ENCODE measurements at places on chromosomes 11 and 22.
A peak's percentile ranks its signal among the peaks of the same experiment; 100 is the strongest.

DNA sequence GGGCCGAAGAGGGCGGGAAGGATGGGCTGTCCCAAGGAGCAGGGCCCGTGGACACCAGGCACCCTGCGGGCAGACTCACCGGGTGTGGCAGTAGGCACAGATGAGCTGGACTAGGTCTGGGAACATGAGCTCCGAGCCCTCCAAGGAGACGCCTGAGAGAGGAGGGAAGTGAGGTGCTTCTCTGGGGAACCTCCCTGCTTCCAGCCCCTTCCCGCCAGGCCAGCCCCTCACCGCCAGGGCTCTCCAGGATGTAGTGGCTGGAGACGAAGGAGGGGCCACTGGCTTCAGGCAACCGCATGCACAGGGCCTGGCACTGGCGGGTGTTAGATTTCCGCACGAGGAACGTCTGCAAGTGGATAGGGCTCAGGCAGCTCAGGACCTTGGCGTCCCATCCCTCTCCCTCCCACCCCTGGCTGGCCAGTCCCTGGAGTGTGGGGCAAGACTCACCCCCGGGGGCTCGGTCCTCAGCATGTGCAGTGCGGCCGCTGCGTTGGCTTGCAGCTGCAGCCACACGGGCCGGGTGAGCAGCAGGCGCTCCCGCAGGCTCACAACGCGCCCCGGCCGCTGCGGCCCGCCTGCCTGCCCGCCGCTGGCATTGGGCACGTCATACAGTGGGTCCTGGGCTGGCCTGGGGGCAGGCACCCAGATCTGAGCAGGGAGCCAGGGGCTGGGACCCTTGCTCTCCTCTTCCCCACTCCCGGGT lies 552 bp downstream of the RIN1 start:
- peak; percentile 81 for DNase-seq

DNA sequence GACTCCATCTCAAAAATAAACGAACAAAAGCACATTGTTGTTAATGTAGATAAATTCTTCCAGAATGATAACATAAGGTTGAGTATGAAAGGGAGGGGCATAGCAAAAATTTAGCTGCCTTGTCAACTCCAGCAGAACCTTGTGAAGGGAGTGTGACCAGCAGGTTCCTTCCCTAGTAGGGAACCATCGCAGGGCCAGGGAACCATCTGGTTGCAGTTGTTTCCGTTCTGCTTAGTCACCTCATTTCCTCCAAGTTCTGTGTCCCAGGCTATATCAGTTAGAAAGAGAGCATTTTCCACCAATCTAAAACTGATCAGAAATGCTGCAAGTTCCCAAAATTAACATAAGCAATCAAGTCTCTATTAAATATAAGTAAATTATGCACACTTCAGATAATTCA lies 126.7 kb upstream of the BLID start:
- DNase-seq, result peak; percentile 8

DNA sequence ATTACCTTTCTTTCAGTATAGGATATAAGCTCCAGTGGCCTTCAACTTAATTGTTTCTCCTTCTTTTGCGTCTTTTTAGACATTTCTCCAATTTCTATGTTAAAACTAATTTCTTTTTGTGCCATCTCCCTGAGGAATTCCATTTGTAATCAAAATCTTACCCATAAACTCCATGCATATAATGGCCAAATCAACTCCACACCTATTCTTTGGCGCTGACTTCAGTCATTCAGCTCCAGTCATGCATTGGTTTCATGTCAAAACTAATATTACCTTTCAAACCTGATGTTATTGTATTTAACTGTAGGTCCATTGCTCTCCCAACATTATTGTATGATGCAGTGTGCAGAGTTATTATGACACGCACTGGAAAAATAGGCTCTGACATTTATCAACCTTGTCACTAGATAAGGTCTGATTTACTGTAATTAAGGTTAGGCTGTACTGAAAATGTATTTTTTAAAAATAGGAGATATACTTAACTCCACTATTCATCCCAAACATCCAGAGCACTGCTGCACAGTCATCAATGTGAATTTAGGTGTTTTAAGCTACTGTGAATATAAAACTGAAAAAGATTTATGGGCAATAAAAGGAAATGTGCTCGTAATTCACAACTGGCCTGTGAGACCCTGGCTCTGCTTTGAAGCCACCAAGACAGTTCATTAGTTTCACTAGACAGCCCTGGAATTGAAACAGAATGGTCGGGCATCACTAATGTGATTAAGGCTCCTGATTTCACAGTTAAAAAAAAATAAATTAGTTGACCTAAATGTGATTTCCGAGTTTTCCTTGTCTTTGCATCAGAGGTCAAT lies 180.6 kb upstream of the GRIA4 start:
- DNase-seq, result no peak

GRCh38 chr11:69027704-69028372 lies 14.8 kb upstream of the MRGPRF start:
- DNase-seq, result no peak

- peak; percentile 75 for DNase-seq
These were observed 5.4 kb upstream of the MAPK8IP1 start for GRCh38 chr11:45879803-45880686.

DNA sequence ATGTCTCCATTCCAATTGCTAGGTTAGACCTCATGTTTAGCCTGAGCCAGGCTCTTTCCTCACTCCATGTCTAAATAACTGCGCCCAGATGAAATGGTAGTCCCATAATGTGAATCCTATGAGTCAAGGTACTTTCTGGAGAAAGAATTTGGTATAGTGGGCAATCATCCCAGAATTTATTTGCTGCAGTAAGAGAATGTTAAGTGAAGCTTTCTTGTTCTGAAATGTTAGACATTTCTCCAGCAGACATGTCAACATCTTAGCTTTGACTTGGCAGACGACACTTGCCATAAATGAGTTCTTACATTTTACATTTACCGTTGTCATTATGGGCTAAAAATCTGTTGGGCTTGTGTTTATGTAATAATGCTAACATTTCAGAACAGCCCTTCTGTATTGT lies 165.2 kb downstream of the PGR start:
- peak; percentile 2 for DNase-seq

- peak; percentile 64 for DNase-seq
These were observed 790 bp downstream of the RAB1B start for GRCh38 chr11:66268952-66269905.

- peak; percentile 52 for DNase-seq
These were observed 193.5 kb upstream of the PITPNB start for GRCh38 chr22:28112548-28113043.

DNA sequence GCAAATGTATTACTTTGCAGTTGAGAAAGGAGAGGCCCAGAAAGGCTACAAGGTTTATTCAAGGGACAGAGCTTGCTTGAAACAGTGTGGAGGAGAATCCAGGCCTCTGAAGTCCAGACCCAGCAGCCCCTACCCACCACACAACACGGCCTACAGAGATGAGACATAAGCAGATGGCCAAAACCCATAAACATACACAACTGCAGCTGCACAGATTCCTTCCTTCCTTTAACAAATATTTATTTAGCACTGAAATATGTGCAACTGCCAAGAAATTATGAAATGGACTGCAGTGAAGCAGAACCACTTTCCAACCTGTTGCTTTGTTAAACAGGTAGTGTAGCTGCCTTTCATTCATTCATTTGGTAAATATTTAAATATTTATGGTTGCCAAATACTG lies 122.3 kb downstream of the SPATA19 start:
- no peak for DNase-seq

DNA sequence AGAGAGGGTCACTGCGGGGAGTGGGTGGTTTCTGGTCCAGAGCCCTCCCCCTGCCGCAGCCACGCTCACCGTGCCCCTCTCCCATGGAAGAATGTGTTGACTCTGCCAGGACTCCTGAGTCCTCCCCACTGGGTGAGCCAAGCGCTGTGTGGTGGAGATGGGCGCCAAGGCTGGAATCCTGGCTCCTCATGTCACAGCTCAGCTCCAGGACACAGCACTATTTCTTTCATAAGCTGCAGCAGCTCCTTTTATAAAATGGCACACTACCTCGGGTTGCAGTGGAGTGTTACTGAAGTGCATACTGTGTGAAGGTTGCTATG lies 83.9 kb downstream of the FEZ1 start:
- DNase-seq, result no peak

DNA sequence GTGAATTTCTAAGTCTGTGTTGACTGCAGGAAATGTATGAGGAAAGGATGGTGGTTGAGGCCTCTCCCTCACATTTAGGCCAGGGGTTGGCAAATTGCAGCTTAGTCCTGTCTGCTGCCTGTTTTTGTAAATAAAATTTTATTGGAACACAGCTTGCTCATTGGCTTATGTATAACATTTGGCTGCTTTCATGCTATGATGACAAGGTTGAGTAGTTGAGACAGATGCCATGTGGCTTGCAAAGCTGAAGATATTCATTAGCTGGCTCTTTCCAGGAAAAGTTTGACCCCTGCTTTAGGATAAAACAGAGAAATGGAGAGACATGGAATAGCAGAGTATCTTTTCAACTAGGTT lies 46.2 kb downstream of the BCR start:
- DNase-seq, result no peak

- DNase-seq, result no peak
These were observed 8.5 kb upstream of the PYGM start for GRCh38 chr11:64768300-64768694.

DNA sequence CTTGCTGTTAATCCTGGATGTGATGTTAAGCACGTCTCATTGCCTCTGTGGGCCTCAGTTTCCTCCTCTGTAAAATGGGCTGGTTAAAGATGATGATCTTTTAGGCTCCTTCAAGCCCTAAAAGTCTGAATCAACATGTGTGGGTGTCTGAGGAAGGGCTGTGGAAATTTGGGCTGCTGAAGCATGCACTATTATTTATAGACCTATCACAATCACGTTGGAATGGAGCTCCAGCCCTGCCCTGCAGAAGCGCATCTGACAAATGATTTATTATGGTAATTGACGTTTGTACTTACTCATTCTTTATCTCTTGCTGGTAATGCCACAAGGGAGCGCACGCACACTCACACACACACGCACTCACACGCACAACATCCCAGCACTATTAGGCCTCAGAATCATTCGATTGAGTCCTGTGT lies 20.4 kb downstream of the P2RX3 start:
- DNase-seq, result no peak
